ENCODE measurements at places on chromosomes 13 and 19.
A peak's percentile ranks its signal among the peaks of the same experiment; 100 is the strongest.

GRCh38 chr19:49475995-49476880, 2.2 kb downstream of the FLT3LG start:
- peak; percentile 44 for DNase-seq
- no peak overlapping the region for H3K4me3 ChIP-seq
- H3K27ac ChIP-seq = no peak overlapping the region
- H3K4me1 ChIP-seq = peaks cover 4% of the 10 kb centered on the region
- H3K27me3 ChIP-seq = no peaks in the 10 kb centered on the region
- no peaks in the 10 kb centered on the region for H3K36me3 ChIP-seq

- no peaks in the 10 kb centered on the region for H3K36me3 ChIP-seq
- H3K4me1 ChIP-seq = no peaks in the 10 kb centered on the region
- H3K27me3 ChIP-seq = no peaks in the 10 kb centered on the region
- H3K27ac ChIP-seq = no peak overlapping the region
- H3K4me3 ChIP-seq = no peak overlapping the region
- no peak for DNase-seq
Observed at GRCh38 chr13:25699056-25699455, 327.3 kb downstream of the ATP8A2 start.

GRCh38 chr19:11848200-11848593, 329 bp upstream of the ZNF439 start:
- no peak overlapping the region for H3K27ac ChIP-seq
- no peaks in the 10 kb centered on the region for H3K36me3 ChIP-seq
- no peak for DNase-seq
- peaks cover 12% of the 10 kb centered on the region for H3K4me1 ChIP-seq

DNA sequence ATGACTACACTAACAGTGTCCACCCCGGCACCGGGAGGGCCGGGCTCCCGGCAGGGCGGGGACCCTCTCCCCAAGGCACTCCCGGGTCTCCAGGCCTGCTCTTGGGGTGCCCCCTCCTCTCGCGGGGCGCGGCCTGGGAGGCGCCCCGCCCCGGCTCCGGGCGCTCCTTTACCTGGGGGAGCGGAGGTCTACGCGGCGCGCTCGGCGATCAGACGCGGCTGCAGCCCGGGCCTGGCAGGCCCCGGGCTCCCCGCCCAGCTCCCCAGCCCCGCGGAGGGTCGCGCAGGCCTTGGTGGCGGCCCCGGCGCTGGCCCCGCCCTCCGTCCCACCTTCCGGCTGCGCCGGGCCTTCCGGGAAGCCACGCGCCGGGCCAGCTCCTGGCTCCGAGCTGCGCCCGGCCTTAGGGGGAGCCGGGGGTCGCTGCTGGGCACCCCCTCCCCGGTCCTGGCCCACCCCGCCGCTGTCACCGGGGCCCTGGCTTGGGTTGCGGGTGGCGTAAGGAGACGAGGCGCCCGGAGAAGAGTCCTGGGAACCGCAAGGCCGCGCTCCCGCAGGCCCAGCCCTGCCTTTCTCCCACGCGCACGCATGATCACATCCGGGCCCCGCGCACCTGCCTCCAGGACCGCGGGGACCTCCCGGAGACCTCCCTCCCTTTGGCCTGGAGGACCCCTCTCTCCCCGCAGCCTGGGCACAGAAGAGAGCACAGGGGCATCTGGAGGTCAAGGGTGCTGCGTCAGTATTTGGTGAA, at the start of gene C19orf12:
Gene C19orf12 (minus strand): TSS at position 309 of the 748 bp plus-strand sequence. CDS start 6,848 bp downstream, outside the sequence.
- H3K27me3 ChIP-seq = no peaks in the 10 kb centered on the region
- H3K27ac ChIP-seq = peak within 1 kb of the TSS; percentile 85
- H3K4me3 ChIP-seq = peak within 1 kb of the TSS; percentile 80
- H3K4me1 ChIP-seq = peaks cover 22% of the 10 kb centered on the region
- peak; percentile 77 for DNase-seq

DNA sequence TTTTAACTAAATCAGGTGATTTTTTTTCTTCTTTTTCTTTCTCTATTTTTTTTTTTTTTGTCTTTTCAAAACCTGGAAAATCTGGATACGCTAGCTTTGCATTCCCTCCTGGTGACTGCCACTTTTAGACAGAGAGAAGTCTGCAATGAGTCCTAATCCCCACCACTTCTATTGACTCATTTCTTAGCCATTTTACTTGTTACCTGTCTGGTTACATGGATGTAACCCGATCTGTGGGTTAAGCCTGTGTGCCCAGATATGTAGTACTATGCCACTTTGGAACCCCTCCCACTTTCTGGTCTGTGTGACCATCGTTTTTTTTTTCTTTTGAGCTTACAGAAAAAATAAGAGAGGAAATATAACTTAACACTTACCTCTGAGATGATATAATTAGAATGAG, 817.8 kb upstream of the PCDH9 start:
- no peak overlapping the region for H3K27ac ChIP-seq
- no peak for DNase-seq
- H3K36me3 ChIP-seq = no peaks in the 10 kb centered on the region
- H3K4me3 ChIP-seq = no peak overlapping the region

Measured in thyroid gland (tissue), 4 donors.